ENCODE measurements at places on chromosomes 7 and 10. TPM values are rescaled to one million over a fixed set of nuclear protein-coding genes. Genes with fewer than 3 reads are reported as not detected.

Gene GIMAP4
- total RNA-seq, result 43.9 TPM

Gene PON3
- total RNA-seq, result 6.0 TPM

Gene SLC29A4
- 8.6 TPM for total RNA-seq

Gene CTAGE15
- total RNA-seq, result not detected

Gene ASB10
- total RNA-seq, result not detected

Gene NAT16
- not detected for total RNA-seq

Gene MAGI2
- total RNA-seq, result 20.2 TPM

Gene CRYGN
- not detected for total RNA-seq

Gene ADAMTS14
- total RNA-seq, result not detected

Gene RNLS
- total RNA-seq, result 27.7 TPM

Gene WNT2
- 1.8 TPM for total RNA-seq

Gene CLCN1
- not detected for total RNA-seq

Gene PRDX3
- total RNA-seq, result 215 TPM

Gene ACADSB
- total RNA-seq, result 15.6 TPM

Gene VENTX
- 3.6 TPM for total RNA-seq

Gene NPM3
- 16.8 TPM for total RNA-seq

Gene RARRES2
- 433 TPM for total RNA-seq

Gene ADAM22
- 8.1 TPM for total RNA-seq

Gene ERVW-1
- total RNA-seq, result not detected

Gene DLX5
- total RNA-seq, result not detected

Data from subcutaneous adipose tissue (tissue), 4 donors.